ENCODE measurements at places on chromosomes 16 and 17. TPM values are rescaled to one million over a fixed set of nuclear protein-coding genes. Genes with fewer than 3 reads are reported as not detected.

Gene ZMYND15
- not detected for total RNA-seq

Gene RSAD1
- total RNA-seq, result 21.5 TPM

Gene SULT1A2
- 2.8 TPM for total RNA-seq

Gene CARD14
- not detected for total RNA-seq

Gene MRM1
- total RNA-seq, result 2.7 TPM

Gene CORO6
- total RNA-seq, result 27.3 TPM

Gene CEP295NL
- total RNA-seq, result 0.09 TPM

Gene PTX4
- 1.9 TPM for total RNA-seq
